ENCODE measurements at places on chromosomes 6 and 20.

DNA sequence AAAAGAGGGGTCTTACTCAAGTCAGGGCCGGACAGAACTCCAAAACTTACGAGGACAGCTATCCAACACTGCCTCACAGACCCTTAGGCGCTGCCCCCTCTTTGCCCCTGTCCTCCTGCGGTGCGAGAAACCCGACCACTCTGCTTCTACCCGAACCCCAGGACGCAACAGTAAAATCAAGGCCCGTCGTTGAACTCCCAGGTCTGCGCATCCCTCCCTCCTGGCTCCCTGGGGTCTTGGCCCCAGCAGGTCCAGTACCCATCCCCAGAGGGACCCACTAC lies 6.4 kb downstream of the OLIG3 start:
- no peak for DNase-seq

GRCh38 chr20:3934624-3935023 lies 45.4 kb downstream of the PANK2 start:
- no peak for DNase-seq

GRCh38 chr20:8995761-8996160 lies 73.1 kb upstream of the PLCB4 start:
- no peak for DNase-seq

GRCh38 chr6:158766621-158767455 lies 52.3 kb downstream of the EZR start:
- no peak for DNase-seq

All from GDM1 (cell line).